ENCODE measurements at places on chromosomes 5 and 9.

GRCh38 chr5:1776831-1777230 is 22.8 kb downstream of the MRPL36 start:
- DNase-seq = no peak

- DNase-seq = no peak
These were observed 219.4 kb downstream of the SPOCK1 start for GRCh38 chr5:137279521-137280231.

GRCh38 chr9:128159522-128159783 is 612 bp upstream of the BBLN start:
- DNase-seq = peak; percentile 87

DNA sequence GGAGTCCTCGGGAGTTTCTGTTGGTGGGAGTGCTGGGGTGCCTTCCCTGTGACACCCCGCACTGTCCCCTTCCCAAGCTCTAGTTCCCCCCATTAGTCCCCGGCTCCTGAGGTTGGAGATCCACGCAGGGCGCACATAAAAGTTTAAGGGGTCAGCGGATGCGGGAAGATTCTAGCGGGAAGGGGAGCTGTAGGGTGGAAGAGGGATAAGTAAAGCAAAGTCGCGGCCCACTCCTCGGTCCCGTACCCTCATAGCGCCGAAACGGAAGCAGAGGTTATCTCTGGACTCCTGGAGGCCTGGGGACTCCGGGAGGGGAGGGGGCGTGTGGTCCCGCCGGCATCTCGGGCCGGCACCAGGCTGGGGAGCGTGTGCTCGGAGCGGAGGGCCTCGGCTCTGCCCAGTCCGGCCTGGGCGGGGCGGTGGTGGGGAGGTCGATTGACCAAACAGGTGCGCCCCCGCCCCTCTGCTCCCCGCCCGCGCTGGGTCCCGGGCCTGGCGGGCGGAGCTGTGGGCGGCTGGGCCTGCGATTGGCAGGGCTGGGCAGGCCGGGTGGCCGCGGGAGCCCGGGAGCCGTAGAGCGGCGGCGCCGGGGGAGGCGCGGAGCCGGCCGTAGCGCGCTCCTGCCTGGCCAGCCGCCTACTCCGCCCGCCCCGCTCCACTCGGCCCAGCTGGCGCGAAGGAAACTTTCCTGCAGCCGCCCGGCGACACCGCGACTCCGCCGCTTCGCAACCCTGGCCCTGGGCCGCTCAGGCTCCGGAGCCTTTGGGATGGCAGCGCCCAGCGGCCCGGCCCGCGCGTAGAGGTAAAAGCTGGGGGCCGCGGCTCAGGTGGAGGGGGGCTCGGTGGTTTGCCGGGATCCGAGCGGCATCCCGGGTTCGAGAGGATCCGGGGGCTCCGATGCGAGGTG is 52.2 kb upstream of the DAB2IP start:
- no peak for DNase-seq

GRCh38 chr5:83946516-83946915 is 225.9 kb upstream of the HAPLN1 start:
- no peak for DNase-seq

- DNase-seq = peak; percentile 52
These were observed 32.8 kb upstream of the TNFAIP8 start for GRCh38 chr5:119322948-119323537.

DNA sequence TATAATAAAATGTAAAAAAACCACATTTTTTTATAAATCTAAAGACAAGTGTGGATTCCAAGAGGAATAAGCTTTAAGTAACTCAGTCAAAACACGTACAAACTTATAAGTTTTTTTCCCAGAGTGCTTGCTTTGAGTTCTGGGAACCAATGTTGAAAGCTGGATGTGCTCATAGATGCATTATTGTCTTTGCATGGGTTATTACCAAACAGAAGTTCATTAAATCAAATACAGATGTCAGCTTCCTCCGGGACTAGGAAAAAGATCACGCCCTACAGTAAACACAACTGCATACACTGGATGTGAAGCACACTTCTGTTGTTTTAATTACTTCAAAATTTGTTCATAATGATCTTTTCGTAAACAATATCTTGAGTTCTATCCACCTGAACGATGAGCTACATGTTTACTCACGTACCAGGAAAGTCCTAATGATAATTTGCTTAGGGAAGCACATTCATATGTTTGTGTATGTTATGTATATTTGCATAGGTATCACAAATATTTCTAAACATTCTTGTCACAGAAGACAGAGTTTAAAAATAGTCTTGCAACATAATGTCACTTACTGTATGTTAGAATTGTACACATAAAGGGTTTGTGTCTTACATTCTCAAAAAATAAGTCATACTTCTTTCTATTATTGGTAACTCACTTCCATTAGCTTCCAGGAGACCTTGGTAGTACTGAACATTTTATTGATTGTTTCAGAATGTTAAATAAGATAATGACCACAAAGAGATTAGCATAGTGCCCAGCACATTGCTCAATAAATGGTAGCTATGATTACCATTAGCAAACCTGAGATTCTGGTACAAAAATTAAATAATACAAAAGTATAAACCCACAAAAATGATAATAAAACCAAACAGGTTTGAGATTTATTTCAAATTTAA is 427.4 kb downstream of the CETN3 start:
- DNase-seq = no peak

DNA sequence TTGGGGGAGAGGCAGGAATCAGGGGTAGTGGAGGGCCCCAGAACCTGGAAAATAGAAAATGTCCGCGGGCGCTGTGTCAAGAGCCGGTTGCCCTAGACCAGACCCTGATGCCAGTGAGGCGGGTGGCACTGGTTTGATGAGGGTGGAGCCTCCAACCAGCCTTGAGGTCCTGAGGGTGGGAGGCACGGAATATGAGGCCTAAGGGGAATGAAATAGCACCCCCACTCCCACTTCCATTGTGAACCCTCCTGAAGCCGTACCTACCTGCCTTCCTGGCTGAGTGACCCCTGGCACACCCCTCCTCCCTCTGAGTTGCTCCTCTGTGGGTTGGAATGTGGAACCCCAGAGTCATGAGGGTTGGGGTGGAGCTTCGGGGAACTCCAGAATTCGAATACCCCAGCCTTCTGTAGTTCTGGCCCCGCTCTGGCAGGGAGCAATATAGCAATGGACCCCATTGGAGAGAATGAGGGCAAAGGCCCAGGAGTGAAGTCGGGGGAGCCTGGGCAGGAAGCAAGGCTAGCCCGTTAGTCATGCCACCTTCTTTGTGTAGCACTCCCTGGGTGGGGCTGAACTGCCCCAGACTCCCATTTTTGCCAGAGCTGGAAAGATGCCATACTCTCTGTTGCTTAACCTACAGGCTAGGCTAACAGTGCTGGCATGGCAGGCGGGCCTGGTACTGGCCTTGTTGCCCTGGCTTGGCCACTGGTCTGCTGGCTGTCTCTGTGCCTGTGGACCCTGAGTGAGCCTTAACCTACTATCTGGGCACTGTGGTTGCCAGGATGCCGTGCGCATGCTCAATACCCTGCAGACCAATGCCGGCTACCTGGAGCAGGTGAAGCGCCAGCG is 1.0 kb downstream of the FPGS start:
- no peak for DNase-seq

DNA sequence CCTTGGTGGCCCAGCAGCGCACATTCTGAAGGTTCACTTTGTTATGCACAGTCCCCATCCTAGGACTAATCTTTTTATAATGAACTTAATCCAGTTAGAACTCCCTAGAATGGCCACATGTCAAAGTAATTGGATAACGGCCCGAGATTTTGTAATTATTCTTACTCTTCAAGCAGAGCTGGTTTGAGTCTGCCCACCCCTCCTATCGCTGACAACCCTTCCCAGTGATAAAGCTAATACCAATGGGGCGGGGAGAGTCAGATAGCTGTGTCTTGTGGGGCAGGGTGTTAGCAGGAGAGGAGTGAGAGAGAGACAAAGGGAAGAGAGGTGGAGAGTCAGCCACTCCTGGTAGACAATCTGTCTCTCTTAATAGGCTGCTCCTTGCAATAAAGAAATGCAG is 356.9 kb downstream of the SLIT3 start:
- no peak for DNase-seq

DNA sequence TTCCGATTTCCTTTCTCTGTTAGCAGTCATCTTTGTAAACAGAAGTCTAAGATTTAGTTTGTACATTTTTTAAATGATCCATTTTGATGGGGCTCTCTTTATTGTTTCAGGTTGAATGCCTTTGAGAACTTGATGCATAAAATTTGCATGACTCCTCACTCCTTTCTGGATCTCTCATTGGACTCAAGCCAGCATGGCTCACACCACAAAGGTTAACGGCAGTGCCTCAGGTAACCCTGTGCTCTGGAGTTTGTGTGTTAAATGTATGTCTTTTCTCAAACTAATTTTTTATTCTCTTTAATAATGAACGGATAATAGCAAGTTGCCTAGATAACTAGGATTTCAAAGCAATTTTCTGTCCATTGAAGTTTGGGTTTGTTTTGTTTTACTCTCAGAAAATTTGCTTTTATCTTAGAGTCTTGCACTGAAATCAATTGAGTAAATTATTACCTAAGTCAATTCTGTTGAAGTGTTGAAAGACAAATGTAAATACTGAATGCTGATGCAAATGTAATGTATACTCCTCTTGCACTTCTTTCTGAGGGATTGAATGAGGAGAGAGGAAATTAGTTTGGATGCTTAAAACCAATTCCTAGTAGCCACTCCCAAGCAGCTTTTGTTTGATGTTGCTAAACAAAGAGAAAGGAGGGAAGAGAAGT is 164.6 kb upstream of the DMRT1 start:
- DNase-seq = no peak

DNA sequence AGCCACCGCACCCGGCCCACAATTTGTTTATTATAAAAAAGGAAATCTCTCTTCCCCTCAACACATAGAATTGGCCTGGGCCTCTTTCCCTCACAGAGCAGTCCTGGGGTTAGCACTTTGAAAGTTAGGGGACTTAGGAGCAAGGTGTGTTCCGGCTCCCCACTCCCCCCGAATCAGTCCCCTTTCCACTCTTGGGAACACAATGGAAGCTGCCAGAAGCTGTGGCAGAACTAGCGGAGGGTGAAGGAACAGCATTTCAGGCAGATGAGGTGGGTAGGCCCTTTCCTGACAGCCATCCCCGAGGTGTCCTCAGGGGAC is 16.4 kb upstream of the C5orf47 start:
- DNase-seq = no peak

GRCh38 chr9:130912932-130913598 is 16.5 kb upstream of the QRFP start:
- DNase-seq = no peak

- no peak for DNase-seq
These were observed 119.0 kb upstream of the KLF9 start for GRCh38 chr9:70533492-70533891.

- DNase-seq = peak; percentile 24
These were observed 59.1 kb upstream of the ZFAND5 start for GRCh38 chr9:72424131-72424530.

GRCh38 chr5:2906302-2907090 is 155.0 kb upstream of the IRX2 start:
- no peak for DNase-seq

DNA sequence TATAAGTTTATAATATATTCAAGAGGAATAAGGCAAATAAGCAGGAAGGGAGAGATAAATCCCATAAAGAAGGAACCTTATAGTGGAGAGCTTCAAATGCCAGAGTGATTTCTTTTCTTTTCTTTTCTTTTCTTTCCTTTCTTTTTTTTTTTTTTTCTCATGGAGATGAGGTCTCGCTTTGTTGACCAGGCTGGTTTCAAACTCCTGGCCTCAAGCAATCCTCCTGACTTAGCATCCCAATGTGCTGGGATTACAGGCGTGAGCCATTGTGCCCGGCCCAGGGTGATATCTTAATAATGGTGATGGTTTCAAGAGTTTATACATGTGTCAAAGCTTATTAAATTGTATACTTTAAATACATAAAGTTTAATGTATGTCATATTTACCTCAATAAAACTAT is 19.6 kb upstream of the FOCAD start:
- no peak for DNase-seq

- DNase-seq = no peak
These were observed 1.1 kb upstream of the SEPTIN8 start for GRCh38 chr5:132778129-132778528.

DNA sequence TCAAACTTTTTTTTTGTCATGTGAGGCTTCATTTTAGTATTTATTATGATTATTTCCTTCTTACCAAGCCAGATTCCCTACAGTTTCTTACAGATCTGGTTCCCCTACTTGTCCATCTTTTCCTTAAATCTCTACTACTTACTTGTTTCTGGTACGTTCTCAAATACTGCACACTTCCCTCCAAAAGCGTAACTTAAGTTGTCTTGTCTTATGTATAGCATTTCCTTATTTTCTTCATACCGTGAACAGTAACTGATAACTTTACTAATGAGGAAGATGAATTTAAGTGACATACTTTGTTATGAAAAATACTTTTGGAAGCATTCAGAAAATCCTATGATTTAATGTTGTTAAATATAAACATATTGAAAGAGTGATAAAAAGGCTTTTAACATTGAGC is 67.3 kb downstream of the PARP8 start:
- peak; percentile 34 for DNase-seq

DNA sequence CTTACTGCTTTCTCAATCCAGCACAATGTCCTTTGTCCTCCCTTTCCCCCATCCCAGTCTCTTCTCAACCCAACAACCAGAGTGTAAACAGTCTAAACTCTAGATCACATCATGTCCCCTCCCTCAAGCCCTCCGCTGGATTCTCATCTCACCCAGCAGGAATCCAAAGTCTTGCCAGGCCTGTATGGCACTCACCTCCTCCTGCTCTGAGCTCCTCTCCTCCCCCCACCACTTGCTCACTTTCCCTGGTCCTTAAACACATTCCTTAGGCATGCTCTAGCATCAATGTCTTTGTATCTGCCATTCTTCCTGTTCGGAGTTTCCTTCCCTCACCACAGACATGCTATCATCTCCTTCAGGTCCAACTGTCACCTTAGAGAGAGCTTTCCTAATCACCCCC is 78.8 kb downstream of the NIPSNAP3B start:
- DNase-seq = no peak

GRCh38 chr9:125238915-125239446 is 2.2 kb downstream of the HSPA5 start:
- no peak for DNase-seq

DNA sequence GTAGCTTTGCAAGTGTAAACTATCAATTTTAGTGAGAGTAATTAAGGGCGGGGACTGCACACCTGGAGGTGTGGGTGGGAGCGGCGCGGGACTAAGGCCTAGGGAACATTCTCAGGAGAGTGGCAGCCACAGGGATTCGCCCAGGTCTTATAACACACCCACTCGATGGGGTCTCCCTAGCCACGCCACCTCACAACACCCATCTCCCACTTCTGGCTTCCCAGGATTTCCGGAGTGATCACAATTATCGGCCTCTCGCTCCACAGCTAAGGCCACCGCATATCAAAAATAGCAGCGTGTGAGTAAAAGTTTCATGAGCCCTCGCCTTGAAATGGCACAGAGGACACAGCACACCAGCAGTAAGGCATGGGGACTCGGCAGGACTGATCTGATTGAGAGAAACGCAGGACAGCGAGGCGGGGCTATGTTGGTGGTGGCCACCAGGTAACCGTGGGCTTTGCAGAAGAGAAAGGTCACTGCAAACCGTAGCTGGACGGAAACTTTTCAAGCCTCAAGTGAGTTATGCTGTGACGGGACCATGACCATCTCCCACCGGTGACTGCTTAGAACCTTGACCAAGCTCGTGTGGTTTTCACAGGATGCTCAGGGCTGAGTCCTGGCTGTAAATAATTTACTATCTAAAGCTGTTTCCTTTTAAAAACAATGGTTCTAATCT is 1.1 kb upstream of the LPAR1 start:
- DNase-seq = no peak

- no peak for DNase-seq
These were observed 17.5 kb downstream of the VLDLR start for GRCh38 chr9:2638871-2639673.
